ENCODE measurements at places on chromosomes 2 and 18.

DNA sequence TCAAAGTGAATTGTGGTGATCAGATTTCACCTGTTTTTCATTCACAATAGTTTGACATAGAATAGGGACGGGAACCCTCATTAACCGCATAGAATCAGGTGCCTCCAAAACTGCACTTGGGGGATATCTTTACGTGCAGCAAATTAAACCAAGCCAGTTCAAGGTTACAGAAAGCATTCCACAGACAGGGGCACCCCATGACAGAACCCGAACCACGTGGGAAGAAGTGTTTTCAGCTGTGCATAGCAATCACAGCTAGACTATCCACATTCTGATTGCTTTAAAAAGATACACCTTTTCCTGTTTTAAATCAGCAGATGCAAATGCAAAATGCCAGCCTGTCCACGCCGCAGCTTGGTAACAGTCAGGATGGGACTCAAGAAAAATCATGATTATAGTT is 205.8 kb downstream of the ANAPC1 start:
- DNase-seq, result no peak

DNA sequence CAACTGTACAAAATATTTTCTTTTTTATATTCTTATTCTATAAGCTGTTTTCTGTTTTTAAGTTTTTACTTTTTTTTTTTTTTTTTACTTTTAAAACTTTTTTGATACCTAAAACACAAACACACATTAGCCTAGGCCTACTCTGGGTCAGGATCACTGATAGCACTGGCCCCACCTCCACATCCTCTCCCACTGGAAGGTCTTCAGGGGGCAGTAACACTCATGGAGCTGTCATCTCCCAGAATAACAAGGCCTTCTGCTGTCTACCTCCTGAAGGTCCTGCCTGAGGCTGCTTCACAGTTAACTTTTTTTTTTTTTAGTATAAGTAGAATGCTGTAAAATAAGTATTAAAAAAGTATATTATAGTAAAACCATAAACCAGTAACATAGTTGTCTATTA is 415.1 kb downstream of the PTPRM start:
- DNase-seq, result peak; percentile 28

DNA sequence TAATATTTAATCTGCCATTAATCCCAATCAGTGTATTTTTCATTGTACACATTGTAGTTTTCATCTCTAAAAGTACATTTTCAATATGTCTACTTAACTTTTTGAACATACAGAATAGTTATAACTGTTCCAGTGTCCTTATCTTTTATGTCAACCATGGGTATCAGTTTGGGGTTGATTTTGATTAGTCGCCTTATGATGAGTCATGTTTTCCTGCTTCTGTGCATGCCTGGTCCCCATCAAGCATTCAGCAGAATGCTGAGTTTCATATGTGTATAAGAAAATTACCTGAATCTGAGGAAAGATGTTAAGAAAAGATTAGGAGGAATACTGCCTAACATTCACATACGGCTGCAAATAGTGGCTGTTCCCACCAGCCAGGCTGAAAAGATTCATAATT is 17.7 kb downstream of the SPDYA start:
- no peak for DNase-seq

DNA sequence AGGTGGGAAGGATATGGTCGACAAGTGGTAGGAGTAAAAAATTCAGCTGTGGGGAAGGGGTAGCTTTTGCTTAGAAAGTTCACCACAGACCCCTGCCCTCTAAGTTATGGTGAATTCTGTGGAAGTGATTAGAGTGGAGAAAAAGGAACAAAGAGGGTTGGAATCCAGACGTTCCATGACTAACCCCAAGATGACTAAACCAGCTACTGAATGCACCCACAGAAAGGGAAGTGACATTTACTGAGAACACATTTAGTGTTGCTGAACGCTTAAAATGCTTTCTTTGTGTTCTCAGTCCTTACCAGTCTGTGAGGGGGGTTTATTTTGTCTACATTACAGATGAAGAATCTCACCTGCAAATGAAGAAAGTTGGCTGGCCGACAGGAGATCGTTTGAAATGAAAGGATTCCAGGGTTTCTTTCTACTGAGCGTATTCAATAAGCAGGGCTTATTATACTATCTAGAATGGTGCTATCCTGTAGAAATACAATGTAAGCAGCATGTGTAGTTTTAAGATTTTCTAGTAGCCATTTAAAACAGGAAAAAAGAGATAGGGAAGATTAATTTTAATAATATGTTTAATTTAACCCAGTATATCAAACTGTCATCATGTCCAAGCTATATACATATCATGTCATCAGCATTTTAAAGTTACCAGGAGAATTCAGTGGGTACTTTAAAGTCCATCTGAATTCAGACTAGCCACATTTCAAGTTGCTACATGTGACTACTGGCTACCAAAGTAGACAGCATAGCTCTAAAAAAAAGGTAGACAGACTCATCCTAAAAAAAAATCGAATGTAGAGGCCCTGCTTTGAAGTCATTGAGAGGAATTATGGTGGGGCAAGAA is 60.1 kb downstream of the LIMS1 start:
- peak; percentile 83 for DNase-seq

DNA sequence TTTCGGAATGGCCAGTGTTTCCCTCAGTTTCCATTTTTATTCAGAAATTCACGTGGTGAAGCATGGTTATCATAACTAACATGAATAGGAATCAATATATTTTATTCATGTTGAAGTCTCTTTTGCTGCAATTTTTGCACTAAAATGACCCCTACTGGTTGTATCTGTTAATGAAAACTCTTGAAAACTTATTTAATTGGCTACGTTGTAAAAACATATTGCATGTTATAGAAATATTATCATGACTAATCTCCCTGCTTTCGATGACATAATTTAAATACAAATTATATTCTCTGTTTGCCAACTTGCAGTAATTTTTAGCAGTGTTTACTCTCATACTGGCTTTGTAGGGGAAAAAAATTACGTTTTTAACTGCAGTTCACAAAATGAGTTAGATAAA is 3.5 kb downstream of the CRIM1 start:
- DNase-seq, result no peak

DNA sequence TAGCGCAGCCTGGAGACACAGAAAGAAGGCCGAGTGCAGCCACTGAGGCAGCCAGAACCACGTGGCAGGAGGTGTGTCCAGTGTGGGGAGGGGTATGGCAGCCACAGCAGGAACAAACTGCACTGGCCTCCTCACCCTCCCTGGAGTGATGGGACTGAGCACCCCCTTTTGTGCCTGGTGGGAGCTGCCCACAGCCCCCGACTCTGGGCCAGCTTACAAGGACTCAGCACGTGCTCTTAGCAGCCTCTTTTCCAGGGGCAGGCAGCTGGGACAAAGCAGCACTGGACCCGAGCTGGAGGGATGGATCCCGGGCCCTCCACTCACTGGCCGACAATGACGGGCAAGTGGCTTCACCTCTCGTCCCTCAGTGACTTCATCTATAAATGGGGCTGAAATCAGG is 5.2 kb upstream of the KLF11 start:
- DNase-seq, result no peak

DNA sequence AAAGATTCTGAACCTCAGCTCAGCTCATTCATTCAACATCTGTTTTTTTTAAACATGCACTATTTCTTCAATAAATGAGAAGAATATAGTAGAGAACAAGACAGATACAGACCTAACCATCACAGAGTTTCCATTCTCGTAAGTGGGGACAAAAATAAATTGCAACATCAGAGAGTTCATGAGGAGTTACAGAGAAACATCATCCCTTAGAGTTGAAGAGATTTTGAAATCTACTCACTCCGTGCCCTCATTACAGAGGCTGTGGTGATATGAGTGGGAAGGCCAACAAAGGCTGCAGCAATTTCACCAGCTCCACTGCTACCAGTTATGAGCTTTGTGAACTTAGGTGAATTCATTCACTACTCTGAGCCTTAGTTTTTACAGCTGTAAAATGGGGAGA is 399.3 kb downstream of the BCL11A start:
- DNase-seq, result no peak

GRCh38 chr2:37898448-37898847 is 26.6 kb upstream of the RMDN2 start:
- DNase-seq, result no peak

GRCh38 chr2:207887500-207887899 is 117.8 kb upstream of the FZD5 start:
- no peak for DNase-seq

DNA sequence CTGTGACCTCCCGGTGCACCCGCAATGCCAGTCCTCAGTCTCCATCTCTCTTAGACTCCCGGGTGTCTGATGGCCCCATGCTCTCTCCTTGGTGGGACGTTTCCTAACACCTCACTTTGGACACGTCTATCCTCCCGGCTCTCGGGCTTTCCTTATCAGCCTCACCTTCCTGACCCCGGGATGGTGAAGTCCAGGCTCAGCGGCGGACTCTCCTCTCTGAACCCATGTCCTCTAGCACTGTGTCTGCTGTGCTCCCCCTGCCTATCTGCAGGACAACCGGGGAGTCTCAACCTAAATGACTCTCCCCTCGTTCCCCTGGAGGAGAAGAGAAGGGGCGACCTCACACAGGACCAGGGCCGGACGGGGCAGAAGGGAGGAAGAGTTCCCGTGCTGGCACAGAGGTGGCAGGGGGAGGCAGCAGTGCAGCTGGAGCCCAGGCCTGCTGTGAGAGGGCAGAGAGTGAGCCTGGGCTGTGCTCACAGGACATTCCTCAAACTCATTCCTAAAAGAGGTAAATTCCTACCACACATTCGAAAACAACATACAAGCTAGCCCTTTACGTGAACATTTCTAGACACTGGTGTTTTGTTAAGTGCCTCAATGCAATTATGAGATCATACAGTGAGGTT is 41.9 kb downstream of the MBP start:
- no peak for DNase-seq

- DNase-seq, result no peak
These were observed 79.0 kb downstream of the ALPK2 start for GRCh38 chr18:58549814-58550339.

DNA sequence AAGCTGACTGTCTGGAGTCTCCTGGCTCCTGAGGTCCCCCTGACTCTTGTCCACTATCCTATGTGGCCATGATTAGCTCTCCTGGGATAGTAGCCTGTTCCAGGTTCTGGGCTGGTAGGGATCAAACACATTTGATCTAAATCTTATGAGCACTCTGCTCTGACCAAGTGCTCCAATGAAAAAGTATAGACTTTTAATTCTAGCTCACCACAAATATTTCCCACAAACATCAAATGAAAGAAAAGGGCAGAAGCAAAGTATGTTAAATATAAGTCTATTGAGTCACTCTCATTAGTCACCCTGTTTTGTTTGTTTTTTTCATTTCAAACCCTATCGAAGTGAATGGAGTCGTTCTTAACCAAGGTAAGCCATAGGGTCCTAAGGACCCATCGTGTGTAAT is 39.7 kb upstream of the NEDD4L start:
- peak; percentile 39 for DNase-seq

DNA sequence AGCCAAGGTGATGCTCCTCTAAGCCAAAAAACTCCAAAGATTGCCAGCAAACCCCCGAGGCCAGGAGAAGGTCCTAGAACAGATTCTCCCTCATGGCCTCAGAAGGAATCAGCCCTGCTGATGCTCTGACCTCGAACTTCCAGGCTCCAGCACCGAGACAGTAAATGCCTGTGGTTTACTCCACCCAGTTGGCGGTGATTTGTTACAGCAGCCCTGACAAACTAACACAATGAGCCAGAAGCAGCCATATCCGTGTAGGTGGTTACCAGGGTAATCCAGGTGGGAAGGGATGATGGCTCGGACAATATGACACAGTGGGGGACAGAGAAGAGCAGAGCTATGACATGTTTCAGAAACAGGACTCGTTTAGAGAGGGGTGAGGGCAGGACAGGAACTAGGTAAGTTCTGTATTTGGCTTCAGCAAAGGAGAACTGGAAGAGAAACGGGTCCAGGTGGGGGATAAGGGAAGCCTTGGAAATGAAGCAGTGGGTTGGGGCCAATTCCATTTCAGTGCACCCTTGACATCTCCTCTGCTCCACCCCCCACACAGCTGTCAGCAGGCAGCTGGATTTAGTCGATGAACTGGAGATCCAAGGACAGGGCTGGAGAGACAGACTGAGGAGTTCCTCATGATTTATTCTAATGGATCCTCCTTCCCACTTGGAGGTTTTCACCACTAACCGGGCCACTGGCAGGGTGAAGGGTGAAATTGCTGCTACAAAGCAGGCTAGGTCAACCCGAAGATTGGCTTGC is 179.7 kb upstream of the SH3BP4 start:
- DNase-seq, result peak; percentile 55

GRCh38 chr2:143030127-143030526 is 99.1 kb upstream of the ARHGAP15 start:
- DNase-seq, result no peak

- DNase-seq, result no peak
These were observed 15.2 kb upstream of the CHAC2 start for GRCh38 chr2:53752385-53752784.

DNA sequence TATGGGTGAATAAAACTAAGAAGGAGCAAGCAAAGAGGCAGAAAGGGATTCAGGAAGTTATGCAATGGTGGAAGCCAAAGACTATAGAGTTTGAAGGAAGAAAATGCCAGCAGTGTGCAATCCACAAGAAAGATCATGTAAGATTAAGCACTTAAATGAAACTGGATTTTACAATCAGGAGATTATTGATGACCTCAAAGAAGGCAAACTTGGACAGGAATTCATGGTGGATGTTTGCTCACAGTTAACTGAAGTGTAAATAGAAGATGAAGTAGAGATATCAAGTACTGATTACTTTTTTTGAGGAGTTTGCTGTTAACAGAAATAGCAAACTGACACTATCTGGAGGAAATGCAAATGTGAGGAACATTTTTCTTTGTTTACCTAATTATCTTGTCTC is 308.9 kb downstream of the RND3 start:
- no peak for DNase-seq

GRCh38 chr2:240232961-240233884 is 92.8 kb upstream of the OTOS start:
- peak; percentile 87 for DNase-seq

DNA sequence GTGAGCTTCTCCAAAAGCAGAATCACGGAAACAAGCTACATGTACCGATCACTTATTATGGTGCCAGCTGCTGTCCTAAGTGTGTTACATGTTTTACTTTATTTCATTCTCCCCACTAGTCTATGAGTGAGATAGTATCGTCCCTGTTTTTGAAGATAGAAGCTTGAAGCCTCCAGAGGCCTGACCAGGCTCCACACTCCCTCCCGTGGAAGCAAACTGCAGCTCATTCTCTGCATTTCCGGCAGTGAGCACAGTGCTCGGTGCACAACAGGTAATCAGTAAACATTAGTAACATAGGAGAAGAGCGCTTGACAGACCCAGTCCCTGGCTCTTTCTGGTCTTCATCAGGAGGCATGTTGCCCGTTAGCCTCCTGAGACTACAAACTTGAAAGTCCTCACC is 72.9 kb downstream of the ZBTB7C start:
- DNase-seq, result no peak

- DNase-seq, result no peak
These were observed 19.4 kb downstream of the TLK1 start for GRCh38 chr2:171141320-171141719.

GRCh38 chr2:39216346-39217191 is 27.2 kb downstream of the CDKL4 start:
- DNase-seq, result no peak

DNA sequence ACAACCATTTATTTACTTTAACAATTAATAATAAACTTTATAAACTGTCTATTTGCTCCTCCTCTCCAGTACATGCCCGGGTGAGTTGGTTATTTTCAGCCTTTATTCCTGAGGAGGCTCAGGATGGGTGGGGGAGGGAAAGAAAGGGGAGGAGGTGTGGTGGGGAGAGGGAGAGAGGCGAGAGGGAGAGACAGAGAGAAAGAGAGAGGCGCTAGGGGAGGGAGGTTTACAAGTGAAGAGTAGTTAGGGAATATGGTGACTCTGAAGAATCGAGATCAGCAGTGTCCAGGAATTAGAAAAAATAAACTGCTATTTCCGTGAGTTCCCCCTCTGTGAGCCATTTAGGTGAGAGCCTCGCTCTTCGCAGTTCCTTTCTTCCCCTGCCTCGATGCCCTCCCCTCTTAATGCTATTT is 138.9 kb downstream of the MEIS1 start:
- DNase-seq, result no peak

All from NCI-H226 (cell line).